ENCODE measurements at places on chromosomes 13 and 19.
A peak's percentile ranks its signal among the peaks of the same experiment; 100 is the strongest.

DNA sequence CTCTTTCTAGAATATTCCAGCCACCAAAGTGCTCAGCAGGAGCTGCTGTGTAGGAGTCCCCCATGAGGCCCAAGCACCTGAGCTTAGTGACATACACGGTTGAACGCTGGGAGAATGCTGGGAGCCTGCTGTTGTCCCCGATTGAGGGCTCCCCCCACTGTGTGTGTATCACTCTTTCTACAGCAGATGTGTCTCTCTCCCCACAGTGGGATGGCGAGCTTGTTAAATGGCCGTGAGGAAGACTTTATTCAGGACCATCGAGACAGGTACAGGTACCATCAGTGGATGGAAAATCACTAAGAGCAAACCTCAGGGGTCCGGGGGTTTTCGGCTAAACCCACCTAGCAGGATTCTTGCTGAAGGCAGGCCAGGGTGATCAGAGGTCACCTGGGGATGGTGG is 22.7 kb downstream of the EPN1 start:
- no peak for DNase-seq

- DNase-seq: no peak
Measured at GRCh38 chr13:87680298-87680697, 9.1 kb downstream of the SLITRK5 start.

DNA sequence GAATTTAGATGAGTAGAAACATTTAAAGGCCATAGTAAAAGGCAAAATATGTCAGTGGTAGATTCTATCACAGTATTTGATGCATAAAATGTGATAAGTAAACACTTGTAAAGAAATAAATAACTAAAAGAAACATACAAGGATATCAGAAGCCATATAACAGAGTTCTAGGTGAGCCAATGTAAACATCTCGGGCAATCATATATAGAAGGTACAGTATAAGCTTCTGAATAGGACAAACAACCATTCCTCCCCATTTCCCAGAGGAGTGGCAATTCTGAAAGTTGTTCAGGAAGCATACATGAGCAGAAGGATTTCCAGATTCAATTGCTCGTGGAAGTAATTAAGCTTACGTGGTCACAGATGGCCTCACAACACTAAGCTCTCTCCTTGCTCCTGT is 267.3 kb downstream of the LHFPL6 start:
- DNase-seq: no peak

DNA sequence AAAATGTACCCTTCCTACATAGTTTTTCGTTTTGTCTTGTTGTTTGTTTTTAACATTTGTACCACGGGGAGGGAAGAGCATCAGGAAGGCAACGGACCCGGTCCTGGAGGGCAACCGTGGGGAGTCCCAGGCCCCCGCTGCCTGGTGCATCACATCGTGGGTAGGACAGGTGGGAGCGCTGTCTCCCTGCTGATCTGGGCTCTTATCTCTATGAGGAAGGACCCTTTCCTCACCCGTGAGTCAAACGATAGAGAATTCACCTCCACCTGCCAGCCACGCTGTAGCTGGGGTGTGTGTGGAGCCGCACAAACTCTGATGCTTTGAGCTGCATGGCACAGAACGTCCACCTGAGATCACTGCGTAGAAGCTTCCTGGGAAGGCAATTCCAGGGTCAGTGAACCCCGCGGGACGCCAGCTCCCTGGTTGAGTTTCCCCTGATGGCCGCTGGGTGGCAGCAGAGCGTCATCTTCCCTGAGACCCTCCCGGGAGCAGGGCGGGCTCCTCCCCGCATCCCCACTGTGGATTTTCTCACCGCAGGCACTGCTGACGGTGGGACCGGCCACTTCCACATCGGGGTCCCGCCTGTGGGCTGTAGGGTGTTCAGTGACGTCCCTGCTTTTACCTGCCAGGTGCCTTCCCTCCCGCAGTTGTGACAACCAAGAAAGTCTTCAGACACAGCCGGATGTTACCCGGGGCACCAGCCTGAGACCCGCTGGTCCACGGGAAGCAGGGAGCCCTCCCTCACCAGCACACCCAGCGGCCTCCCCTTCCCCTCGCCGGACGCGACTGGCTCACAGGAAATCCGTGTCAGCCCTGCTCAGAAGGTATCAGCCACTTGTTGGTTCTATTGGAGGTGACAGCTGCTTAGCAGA is 54.7 kb downstream of the ZNF787 start:
- peak; percentile 38 for DNase-seq
